ENCODE measurements at places on chromosomes 1 and 21.

- DNase-seq, result no peak
These were observed 54.1 kb downstream of the CD2 start for GRCh38 chr1:116808200-116808847.

- DNase-seq, result no peak
These were observed 121.9 kb downstream of the GRIK3 start for GRCh38 chr1:36912365-36912865.

DNA sequence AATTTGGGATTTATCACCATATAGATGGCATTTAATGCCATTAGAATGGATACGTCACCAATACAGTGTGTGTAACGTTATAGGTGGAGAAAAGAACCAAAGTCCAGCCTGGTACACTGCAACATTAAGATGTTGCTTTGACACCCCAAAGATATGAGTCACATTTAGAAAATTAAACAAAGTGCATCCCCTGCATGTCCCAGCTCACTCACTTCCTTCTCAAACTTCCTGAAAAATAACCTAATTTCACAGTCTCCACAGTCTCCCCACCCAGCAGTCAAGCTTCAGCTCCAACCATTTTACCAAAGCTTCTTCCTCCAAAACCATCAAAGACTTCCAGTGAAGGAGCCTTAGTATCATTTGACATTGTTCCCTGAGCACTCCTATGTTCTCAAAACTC is 111.9 kb downstream of the OMA1 start:
- peak; percentile 51 for DNase-seq

DNA sequence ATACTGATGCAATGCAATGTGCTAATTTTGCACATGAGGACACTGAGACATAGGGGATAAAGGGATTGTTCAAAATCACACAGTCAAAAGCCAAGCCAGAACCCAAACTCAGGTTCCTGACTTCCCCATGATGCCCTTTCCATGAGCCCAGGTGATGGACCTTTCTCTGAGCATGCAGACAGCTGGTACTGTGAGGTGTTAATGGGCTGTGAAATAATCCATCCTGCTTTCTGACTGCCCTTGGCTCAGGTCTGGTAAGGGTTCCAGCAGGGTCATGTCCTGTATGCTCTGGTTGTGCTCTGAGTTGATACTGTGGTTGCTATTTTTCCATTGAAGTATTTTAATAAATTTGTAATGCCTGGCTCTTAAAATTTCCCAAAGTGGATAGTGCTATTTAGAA is 50.0 kb downstream of the CNIH3 start:
- DNase-seq, result no peak

DNA sequence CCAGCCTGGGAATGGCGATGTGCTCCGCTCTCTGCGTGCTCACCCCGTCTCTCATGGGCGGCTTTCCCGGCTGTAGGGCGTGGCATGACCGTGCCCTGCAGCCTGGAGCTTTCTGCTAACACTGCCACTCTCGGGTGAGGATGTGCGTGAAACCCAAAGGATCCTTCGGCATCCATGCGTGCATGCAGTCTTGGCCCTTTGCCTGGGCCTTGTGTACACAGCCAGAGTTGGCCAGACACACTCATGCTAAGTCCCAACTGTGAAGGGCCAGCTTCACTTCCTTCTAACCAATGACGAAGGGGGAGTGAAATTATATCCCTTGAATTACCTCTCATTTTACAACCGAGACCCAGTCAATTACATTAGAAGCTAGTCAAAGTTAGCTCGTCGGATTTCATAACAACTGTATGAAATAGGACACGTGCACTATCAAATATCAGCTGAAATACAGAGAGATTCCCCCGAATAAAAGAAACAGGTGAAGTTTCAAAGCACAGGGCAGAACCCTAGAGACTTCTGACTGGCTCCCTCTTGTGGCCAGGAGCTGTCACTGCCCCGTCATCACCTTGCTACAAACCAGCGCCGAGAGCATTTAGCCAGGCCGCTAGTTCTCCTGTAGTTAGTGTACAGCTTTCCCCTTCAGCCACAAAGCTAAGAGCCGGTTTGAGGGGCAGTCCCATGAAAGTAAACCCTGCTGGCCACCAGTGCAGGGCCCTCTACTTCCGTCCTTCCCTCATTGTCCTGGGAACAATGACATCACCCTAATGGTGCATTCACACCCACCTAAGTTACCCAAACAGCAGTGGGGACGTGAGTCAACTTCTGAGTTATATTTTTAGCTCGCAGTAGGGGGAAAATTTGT is 63.4 kb upstream of the COA6 start:
- DNase-seq, result peak; percentile 57
